Glutamatergic neuron (in vitro differentiated cells): ENCODE measurements at places on chromosomes 1 and 21.

GRCh38 chr21:44017601-44018000, 5.5 kb downstream of the TRAPPC10 start:
- no peak overlapping the region for H3K27ac ChIP-seq
- H3K4me3 ChIP-seq = no peak overlapping the region
- peaks cover 34% of the 10 kb centered on the region for H3K4me1 ChIP-seq
- DNase-seq = no peak
- no peaks in the 10 kb centered on the region for H3K36me3 ChIP-seq
- H3K27me3 ChIP-seq = peaks cover 3% of the 10 kb centered on the region

- H3K27ac ChIP-seq = no peak overlapping the region
- no peak overlapping the region for H3K4me3 ChIP-seq
- no peaks in the 10 kb centered on the region for H3K36me3 ChIP-seq
- DNase-seq = no peak
- H3K27me3 ChIP-seq = peaks cover 2% of the 10 kb centered on the region
Observed at GRCh38 chr1:192669174-192669573, 33.2 kb downstream of the RGS13 start.

DNA sequence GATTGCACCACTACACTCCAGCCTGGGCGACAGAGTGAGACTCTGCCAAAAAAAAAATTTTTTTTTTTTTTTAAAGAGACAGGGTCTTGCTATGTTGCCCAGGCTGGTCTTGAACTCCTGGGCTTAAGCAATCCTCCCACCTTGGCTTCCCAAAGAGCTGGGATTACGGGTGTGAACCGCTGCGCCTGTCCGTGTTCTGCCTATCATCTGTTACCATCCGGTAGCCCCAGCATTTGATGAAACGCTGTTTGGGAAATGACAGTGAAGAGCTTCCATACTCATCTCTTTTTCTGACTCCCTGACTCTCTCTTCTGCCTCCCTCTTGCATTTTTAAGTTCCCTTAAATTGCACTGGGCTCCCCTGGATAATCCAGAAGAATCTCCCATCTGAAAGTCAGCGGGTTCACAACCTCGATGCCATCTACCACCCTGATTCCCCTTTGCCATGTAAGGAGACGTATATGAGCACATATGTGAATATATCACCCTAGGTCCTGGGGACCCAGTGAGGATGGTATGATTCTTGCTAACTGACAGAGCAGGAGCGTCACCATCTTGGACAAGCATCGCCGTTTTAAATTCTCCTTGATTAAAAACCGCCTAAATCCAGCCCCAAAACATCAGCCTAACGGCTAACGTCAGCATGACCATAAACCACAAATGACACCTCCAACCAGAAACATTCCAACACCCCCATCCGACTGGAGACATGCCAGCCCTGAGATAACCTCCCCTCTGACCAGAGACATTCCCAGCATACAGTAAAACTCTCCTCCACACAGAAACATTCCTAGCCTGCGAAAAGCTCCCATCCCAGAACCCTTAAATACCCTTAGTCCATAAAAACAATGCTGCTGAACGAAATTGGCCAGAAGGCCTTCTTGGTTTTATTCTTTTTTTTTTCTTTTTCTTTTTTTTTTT, 12.4 kb downstream of the TNFRSF8 start:
- no peak overlapping the region for H3K27ac ChIP-seq
- H3K4me3 ChIP-seq = no peak overlapping the region
- no peak for DNase-seq
- peaks cover 5% of the 10 kb centered on the region for H3K27me3 ChIP-seq
- peaks cover 12% of the 10 kb centered on the region for H3K36me3 ChIP-seq

DNA sequence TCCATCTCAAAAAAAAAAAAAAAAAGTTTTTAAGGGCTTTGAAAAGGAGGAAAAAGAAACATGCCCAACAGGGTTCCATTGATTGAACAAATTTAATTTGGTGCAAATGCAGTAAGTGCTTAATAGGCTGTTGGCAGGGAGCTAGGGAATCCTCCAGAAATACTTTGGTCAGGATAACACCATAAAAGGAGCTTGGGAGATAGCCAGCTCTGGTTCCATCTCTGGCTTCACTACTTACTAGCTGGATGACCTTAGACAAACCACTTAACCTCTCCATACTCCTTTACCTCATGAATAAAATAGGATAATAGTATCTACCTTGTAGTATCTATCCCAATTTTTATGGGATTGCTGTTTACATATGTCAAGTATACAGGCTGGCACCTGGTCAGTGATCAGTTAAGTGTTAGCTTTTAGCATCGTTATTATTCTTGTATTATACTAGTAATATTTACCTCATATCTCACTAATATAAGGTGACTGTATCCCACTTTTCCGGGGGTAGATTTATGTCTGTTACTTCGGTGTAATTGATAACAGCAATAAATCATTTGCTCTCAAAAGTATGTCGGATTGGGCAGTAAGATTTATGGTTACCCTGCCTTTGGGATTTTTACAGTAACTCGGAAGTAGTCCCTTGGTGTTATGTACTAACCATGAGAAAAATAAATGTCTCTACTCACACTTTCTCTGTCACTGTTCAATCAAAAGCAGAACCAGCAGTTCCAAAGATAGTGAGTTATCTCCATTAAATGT, 36.4 kb downstream of the BTG3 start:
- no peaks in the 10 kb centered on the region for H3K4me1 ChIP-seq
- no peak for DNase-seq
- H3K36me3 ChIP-seq = no peaks in the 10 kb centered on the region
- no peaks in the 10 kb centered on the region for H3K27me3 ChIP-seq
- no peak overlapping the region for H3K4me3 ChIP-seq

DNA sequence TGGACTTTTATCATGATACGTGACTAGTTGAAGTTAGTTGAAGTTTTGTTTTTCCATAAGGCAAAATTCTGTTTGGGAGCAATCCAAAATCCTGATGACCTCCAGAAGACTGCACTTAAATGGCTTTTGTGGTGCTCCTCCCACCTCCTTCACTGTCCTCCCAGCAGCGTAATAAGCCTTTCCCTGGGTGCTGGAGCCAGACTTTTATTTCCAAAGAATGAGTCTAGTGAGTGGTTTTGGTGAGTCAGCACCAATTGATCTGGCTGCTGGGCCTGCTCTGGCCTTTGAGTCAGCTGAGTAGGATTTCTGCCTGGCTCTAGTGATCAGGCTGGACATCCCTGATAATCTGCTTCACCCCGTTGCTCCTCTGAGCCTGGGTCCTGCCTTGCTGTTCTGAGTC, 21.7 kb upstream of the KCND3 start:
- no peak for DNase-seq
- H3K4me3 ChIP-seq = no peak overlapping the region
- no peaks in the 10 kb centered on the region for H3K4me1 ChIP-seq
- peaks cover 1% of the 10 kb centered on the region for H3K27me3 ChIP-seq
- peaks cover 6% of the 10 kb centered on the region for H3K36me3 ChIP-seq
